ENCODE measurements at places on chromosomes 6 and 20.

GRCh38 chr20:38433304-38433972 is 1.7 kb downstream of the SNHG17 start:
- no peak for DNase-seq

DNA sequence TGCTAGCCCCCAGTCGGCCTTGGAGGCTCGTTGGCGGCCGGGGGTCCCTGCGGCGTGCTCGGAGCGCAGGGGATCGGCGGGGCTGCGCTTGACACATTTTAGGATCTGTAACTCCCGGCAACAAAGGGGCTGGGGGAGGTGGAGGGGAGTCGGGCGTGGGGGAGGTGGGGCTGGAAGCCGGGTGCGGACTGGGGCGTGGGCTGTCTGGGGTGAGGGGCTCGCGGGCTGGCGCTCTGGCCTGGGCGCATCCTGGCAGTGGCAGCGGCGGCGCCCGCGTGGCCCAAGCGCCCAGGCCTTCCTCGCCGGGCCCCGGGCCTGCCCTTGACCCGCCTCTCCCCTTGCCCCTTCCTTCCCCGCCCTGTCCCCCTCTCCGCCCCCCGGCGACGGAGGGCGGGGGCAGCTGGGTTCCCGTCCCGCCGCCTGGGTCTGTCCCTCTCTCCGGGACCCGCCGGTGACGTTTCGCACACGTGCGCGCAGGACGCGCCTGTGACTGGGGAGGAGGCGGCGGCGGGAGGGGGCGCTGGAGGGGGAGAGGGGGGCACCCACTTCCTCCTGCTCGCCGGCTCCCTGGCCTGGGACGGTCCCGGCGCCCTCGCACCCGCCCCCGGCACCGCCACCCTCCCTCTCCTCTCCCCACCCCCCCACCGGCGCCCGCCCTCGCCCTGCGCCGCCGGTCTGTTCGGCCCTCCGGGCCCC is 1.5 kb downstream of the E2F3 start:
- peak; percentile 97 for DNase-seq

DNA sequence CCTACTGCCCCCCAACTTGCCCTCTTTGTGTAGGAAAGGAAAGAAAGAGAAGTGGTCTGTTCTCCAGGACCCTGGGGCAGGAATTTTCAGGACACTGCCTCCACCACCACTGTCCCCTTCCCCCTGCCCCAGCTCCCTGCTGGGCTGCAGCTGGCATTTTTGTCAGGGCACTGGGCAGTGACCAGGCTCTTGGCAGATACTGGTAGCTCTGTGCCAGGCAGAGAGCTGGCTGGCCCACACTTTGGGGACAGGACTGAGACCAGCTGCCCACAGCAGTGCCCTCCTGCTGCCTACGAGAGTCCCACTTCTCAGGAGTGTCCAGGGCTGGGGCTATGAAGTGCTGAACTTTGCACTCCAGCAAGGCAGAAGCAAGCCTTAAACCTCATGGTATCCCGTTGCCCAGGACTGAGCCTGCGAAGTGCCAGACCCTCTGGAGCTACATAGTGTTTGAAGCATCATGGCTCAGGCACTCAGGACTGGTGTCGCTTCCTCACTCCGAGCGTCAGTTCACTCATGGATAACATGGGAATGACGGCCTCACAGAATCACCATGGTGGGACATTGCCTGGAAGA is 19.3 kb downstream of the SLC13A3 start:
- no peak for DNase-seq

GRCh38 chr6:96626759-96627364 is 63.9 kb downstream of the FHL5 start:
- DNase-seq, result no peak

DNA sequence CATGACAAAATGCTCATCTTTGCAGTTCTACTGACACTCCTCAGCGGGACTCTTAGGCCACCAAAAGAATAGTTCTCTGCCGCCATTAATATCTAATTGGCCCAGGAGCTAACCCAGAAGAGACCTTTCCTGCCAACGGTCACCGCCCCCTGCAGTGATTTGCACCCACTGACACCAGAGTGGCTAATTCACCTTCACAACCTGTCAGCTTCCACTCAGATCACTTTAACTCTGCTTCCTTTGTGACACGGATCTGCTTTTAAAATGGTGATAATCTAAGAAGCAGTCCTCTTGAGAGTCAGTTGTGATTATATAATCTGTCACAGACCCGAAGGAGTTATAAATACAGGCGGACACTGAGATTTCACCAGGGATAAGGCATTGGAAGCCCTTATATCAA is 172.8 kb downstream of the FRK start:
- no peak for DNase-seq

DNA sequence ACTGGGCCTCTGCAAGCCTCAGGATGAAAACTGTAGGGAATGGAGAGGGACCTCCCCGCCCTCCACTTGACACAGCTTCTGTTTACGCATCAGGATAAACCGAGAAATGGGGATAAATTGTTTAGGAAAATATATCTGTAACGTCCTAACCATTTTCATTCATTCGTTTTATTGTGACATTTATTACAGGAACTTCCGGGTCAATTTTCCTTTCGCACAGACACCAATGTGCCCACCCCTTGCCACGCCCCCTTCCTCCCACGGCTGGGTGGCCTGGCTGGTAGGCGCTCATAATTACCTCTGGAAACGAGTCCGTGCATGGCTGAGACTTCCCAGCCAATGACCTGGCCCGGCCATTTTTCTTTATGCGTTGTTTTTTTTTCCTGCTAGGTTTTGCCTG is 96.1 kb downstream of the BMP7 start:
- no peak for DNase-seq

DNA sequence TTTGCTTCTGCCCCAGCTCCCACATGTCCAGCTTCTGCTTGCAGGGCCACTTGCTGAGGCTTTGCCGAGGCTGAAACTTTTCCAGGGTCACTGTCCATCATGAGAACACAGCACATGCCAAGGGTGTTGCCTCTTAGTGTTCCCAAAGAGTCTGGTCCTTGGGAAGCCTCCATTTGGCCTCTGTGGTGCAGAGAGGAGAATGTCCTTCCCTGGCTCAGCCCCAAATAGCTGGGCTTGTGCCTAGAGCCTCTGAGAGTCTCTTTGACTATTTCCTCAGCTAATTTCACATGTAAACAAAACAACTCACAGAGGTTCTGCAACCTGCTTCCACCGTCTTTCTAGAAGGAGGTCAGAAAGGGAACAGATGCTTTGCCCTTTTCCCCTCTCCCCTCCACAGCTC is 40.4 kb upstream of the RAB23 start:
- no peak for DNase-seq

GRCh38 chr20:39516964-39517363 is 554.8 kb downstream of the DHX35 start:
- DNase-seq, result no peak

DNA sequence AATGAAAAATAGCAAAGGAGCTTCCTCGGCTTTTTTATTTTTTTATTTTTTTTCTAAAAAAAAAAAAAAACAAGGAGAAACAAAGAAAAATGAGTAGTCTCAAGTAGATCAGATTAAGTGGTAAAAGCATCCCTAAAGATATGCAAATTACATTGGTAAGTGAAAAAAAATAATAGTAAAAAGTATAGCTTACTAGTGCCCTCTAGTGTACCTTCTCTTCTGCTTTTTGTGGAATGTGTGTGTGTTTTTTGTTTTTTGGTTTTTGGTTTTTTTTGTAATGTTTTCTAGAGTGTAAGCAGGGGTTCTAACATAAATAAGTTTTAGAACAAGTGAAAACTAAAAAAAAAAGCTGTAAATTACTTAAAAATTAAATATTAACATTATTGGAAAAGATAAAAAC is 1062.0 kb downstream of the HACE1 start:
- no peak for DNase-seq

DNA sequence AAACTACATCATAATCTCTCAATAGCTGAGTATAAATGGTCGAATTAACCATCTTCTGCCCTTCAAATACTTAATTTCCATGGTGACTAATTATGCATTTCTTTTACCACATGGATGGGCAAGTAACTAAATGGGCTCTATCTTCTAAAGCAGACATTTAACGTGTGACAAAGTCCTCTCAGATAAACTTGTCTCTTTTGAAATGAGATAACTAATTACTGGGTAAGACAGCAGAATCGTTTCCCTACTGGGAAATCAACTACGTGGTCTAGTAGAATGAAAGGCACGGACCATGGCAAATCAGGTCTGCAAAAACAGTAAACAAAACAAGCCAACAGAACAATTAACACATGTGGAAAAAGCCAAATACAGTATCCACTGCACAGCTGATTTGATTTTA is 137.7 kb downstream of the BACH2 start:
- no peak for DNase-seq

DNA sequence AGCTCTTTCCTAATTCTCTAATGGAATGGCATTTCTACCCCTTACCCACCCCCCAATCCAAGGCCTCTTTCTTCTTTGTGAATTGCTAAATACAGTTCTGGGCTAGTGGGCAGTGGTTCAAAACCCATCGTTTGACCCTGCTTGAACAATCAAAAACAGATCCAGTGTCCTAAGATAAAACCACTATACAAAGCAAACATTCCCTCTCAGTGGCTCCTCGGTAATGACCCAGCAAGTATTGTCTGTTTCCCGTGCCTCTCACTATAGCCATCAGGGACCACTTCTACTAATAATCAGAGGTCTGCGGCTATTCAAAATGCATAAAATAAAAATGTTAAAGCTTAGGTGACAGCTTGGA is 143.5 kb upstream of the AKAP12 start:
- no peak for DNase-seq

DNA sequence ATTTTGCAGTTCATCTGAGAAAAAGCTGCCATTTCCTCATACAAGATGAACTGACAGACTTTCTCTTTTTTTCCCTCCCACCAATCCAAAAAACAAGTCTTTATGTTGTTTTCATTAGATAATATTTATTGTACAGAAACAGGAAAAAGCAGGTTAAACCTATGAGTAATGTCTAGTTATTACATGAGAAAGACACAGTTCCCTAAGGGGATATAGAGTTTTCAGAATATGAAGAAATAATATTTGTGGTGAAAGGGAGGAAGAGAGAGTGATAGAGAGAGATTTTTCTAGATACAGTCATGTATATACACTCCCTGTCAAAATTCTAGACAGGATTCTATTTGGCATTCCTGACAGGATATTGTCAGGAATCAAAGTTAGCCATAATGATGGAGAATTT is 392.4 kb downstream of the BMP2 start:
- DNase-seq, result no peak

- no peak for DNase-seq
Measured at GRCh38 chr6:44040786-44041185, 86.5 kb downstream of the MRPL14 start.

- no peak for DNase-seq
Measured at GRCh38 chr6:148379966-148380713, 37.5 kb downstream of the SASH1 start.

- DNase-seq, result no peak
Measured at GRCh38 chr20:12936524-12936923, 72.2 kb upstream of the SPTLC3 start.

GRCh38 chr20:44979090-44979621 is 12.8 kb downstream of the STK4 start:
- peak; percentile 93 for DNase-seq

GRCh38 chr20:19660808-19661378 is 97.2 kb upstream of the RIN2 start:
- no peak for DNase-seq

GRCh38 chr6:166004876-166005275 is 162.8 kb downstream of the TBXT start:
- peak; percentile 33 for DNase-seq

- DNase-seq, result no peak
Measured at GRCh38 chr6:156508126-156508525, 269.1 kb upstream of the ARID1B start.

DNA sequence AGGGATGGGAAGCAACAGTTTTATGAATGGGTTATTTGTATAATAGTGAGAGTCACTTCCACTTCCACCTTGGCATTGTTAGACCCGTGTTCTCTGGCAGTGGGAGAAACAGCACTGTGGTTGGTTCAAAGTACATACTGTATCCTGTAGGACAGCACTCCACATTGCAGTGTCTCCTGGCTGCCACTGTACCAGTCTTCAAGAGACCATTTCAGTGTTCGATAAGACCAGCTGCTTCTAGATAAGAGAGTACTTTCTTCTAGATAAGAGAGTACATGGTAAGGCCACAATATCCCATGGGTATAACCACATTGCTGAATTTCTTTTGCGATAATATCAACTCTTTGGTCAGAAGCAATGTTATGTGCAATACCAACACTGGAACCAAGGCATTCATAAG is 28.8 kb downstream of the FITM2 start:
- DNase-seq, result no peak

GRCh38 chr20:12928755-12929401 is 79.9 kb upstream of the SPTLC3 start:
- DNase-seq, result peak; percentile 51

- no peak for DNase-seq
Measured at GRCh38 chr6:169738204-169738975, 13.0 kb downstream of the DYNLT2 start.

- peak; percentile 78 for DNase-seq
Measured at GRCh38 chr6:499617-500016, 108.1 kb downstream of the IRF4 start.

DNA sequence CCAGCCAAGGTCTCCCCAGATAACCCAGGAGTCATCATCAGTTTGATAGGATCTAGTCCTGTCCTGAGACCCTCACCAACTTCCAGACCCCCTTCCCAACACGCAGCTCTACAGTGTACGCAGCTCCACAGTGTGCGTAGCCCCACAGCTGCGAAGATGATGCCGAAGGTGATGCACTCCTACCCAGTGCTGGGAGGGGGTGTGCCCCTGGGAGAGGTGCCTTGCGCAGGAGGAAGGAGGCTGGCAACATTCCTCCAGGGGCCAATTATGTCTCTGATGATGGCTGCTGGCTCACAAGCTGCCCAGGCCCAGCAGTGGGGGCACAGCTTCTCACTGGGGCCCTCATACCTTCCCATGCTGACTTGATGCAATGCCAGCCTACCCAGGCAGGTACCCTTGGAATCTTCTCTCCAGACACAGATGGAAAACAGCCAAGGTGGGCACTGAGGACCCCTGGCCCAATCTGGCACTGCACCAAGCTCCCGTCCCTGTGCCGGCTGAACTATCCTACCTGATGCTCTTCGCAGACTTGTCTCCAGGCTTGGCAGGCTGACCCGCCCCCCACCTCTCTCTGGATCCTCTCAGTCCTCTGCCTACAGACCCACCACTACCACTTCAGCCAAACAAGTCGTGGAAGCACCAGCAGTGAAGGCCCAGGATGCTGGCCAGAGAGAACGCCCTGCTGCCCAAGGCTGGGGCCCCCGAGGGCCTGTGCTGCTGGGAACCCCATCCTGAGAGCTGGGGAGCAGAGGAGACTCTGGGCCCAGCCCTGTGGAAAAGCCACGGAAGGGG is 1.4 kb downstream of the ZNF512B start:
- DNase-seq, result no peak
